ENCODE measurements at places on chromosomes 7 and 10. TPM values are rescaled to one million over a fixed set of nuclear protein-coding genes. Genes with fewer than 3 reads are reported as not detected.

MKX gene
- 0.26 TPM for total RNA-seq

MRLN gene
- not detected for total RNA-seq

ASCC1 gene
- total RNA-seq, result 28.4 TPM

COBL gene
- 6.1 TPM for total RNA-seq

GRCh38 chr10:58220769-58221451 lies 46.8 kb downstream of the IPMK start:
- no peaks in the 10 kb centered on the region for H3K4me1 ChIP-seq
- H3K4me3 ChIP-seq, result no peak overlapping the region
- no peak overlapping the region for H3K27ac ChIP-seq
- no peaks in the 10 kb centered on the region for H3K36me3 ChIP-seq
- H3K27me3 ChIP-seq, result no peaks in the 10 kb centered on the region

GRCh38 chr7:132187869-132188789 lies 388.1 kb downstream of the PLXNA4 start:
- DNase-seq, result no peak
- no peaks in the 10 kb centered on the region for H3K36me3 ChIP-seq
- no peaks in the 10 kb centered on the region for H3K4me1 ChIP-seq
- no peak overlapping the region for H3K27ac ChIP-seq
- no peaks in the 10 kb centered on the region for H3K27me3 ChIP-seq

- H3K27ac ChIP-seq, result no peak overlapping the region
- no peaks in the 10 kb centered on the region for H3K36me3 ChIP-seq
- H3K4me1 ChIP-seq, result no peaks in the 10 kb centered on the region
- H3K27me3 ChIP-seq, result no peaks in the 10 kb centered on the region
- H3K4me3 ChIP-seq, result no peak overlapping the region
- no peak for DNase-seq
These were observed 647.9 kb downstream of the CNTNAP2 start for GRCh38 chr7:146764458-146764857.

GRCh38 chr7:102834999-102835398 lies 77.8 kb upstream of the LRRC17 start:
- H3K4me1 ChIP-seq, result no peaks in the 10 kb centered on the region
- DNase-seq, result no peak
- no peak overlapping the region for H3K27ac ChIP-seq

DNA sequence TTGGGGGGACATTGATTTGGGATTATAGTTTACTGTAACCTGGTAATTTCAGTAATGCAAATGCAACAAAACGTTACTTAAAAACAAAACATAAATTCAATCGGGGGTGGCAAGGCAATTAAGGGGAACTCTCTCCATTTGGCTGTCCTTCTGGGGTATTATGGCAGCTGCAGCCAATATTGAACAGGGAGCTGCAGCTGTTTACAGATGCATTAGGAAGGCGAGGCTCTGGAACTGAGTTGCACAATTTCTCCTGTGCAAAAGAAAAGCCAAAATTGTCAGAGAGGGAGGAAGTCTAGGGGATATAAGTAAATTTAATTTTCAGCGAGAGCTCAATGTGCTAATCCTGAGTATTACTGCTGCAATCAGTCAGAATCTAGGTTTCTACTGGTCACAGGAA lies 36.1 kb downstream of the NEUROD6 start:
- no peak for DNase-seq
- H3K36me3 ChIP-seq, result no peaks in the 10 kb centered on the region
- no peaks in the 10 kb centered on the region for H3K4me1 ChIP-seq
- no peak overlapping the region for H3K27ac ChIP-seq
- no peaks in the 10 kb centered on the region for H3K27me3 ChIP-seq

DNA sequence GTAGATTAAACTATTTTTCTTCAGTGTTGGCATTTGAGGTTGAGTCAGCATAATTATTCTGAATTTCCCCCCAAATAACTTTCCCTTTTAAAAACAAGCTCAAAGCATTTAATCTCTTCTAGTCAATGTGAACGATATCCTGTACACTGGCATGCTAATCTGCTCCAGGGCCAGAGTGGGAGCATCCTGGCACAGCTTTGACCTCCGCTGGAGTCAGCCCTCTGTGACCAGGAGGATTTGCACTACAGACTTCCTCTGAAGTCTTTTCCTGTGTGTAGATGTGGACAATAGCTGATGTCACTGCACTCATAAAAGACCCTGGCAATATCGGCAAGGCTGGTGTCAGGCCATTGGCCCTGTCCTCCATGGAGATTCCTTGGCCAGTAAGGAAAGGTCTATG lies 340.2 kb downstream of the CDC14C start:
- H3K4me1 ChIP-seq, result no peaks in the 10 kb centered on the region
- no peaks in the 10 kb centered on the region for H3K27me3 ChIP-seq
- no peak overlapping the region for H3K4me3 ChIP-seq
- no peak for DNase-seq
- H3K36me3 ChIP-seq, result no peaks in the 10 kb centered on the region

DNA sequence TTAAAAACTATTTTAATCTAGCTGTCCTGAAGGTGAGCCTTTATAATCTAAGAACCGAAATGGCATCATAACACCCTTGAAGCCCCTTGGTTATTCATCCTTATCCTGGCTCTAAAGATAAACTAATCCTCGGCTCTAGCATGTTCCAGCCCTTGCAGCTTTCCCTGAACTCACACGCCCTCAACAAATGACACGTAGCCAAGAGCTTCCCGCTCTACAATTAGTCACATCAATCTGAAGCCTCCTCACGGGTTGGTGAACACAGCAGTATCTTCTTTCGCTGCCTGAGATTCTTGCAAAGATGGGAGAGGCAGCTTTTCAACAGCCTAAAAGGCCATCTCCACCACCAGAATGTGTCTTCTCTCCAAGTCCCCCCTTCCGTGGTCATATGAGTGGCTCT lies 4.1 kb downstream of the FRMD4A start:
- H3K4me1 ChIP-seq, result no peaks in the 10 kb centered on the region
- no peak overlapping the region for H3K4me3 ChIP-seq
- DNase-seq, result no peak
- H3K27me3 ChIP-seq, result peaks cover 54% of the 10 kb centered on the region

DNA sequence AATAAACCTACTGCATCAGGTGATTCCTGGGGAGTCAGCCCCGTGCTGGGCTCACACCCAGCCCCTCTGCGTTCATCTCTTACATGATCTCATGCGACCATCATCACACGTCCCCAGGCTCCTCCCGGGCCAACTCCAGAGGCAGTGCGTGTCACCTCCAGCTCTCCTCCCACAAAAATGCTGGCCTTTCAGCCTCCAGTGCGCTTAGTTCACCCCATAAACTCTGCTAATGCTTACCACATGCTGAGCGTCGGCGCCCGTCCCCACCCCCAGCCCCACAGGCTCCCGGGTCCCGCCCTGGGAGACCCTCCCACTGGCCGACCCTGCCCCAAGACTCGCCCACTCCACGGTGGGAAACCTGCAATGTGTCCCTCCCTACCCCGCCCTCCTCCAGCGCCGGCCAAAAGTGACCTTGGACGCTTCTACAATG lies 816 bp upstream of the SDK1 start:
- DNase-seq, result no peak
- H3K4me1 ChIP-seq, result peaks cover 23% of the 10 kb centered on the region
- H3K36me3 ChIP-seq, result no peaks in the 10 kb centered on the region

DNA sequence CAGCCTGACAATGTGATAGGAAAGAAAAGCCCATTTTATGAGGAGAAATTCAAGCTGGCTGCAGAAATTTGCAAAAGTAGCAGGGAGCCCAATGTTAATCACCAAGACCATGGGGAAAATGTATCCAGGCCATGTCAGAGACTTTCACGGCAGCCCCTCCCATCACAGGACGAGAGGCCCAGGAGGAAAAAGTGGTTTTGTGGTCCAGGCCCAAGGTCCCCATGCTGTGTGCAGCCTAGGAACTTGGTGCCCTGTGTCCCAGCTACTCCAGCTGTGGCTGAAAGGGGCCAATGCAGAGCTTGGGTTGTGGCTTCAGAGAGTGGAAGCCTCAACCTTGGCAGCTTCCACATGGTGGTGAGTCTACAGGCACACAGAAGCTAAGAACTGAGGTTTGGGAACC lies 12.7 kb downstream of the COA1 start:
- H3K4me1 ChIP-seq, result no peaks in the 10 kb centered on the region
- no peak for DNase-seq
- H3K27ac ChIP-seq, result no peak overlapping the region
- no peaks in the 10 kb centered on the region for H3K36me3 ChIP-seq
- no peak overlapping the region for H3K4me3 ChIP-seq

Measured in esophagus squamous epithelium (tissue), 5 donors.